Stimulated activated memory B cell treated with anti-CD40 and anti-IgM and Interleukin-4, amounts not matched to agents 10 μg/mL and 1 μg/mL and 100 μg/mL, for 72 hours (primary cell): ENCODE measurements at places on chromosomes 3 and 15.

- ATAC-seq = no peak
These were observed 20.7 kb downstream of the CEP19 start for GRCh38 chr3:196691386-196691785.

DNA sequence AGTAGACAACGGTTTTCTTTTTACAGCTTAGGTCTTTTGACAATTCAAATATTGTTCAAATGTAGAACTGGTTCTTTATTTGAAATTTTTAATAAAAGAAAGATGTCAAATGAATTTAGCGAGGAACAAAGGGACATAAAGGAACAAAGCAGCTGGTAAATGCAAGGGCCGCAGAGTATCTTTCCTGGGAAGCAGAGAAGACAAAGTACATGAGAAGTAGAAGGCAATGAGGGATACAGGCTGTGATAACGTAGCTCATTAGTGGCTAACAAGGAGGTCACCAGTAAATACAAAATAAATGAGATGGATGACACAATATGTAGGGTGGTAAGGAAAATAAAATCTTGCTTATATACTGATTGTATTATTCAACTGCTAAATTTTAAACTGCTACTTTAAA lies 762.8 kb downstream of the VGLL3 start:
- no peak for ATAC-seq

DNA sequence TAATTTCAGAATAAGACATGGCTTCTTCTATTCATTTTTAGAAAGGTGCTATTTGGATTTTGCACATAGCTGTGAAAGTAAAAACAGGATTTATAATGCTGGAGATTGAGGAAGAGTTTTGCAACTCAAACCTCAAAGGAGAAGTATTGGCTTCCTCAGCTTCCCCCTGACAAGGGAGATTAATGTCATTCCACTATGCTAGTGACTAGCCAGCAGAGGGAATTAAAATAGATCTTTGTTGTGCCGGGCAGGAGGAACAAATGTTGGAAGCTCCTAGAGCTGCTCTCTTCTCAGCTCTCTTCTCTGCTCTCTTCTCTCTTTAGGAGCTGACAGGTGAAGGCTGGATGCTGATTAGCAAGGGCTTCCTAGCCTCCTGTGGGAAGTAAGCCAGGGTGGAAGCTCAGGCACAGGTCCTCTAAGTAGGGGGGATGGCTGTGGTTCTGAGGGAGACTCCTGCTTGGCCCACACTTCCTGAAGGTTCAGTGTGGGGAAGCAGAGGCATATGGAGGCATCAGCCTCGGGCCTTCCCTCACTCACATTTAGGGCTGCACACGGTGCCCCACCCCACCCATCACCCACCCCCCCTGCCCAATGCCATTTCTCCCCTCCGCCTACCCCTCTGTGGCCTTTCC lies 29.6 kb downstream of the CX3CR1 start:
- peak; percentile 16 for ATAC-seq

GRCh38 chr3:187624588-187624987 lies 45.6 kb downstream of the SST start:
- no peak for ATAC-seq

DNA sequence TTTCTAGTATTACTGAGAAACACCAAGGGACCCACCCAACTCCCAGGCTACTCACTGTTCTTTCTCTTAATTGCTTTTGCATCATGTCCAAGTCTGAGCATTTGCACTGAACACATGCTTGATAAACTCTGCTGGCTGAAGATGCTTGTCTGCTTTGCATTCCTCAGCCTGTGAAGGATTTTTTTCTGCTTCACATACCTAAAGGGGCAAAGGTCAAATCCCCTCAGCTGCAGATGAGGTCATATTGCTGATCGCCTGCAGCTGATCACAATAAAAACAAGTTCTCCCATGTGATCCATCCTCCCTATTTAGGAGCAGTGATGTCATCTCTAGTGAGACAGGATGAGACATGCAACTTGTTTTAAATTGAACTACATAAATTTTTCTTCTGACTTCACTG lies 84.6 kb upstream of the DCBLD2 start:
- ATAC-seq = no peak

DNA sequence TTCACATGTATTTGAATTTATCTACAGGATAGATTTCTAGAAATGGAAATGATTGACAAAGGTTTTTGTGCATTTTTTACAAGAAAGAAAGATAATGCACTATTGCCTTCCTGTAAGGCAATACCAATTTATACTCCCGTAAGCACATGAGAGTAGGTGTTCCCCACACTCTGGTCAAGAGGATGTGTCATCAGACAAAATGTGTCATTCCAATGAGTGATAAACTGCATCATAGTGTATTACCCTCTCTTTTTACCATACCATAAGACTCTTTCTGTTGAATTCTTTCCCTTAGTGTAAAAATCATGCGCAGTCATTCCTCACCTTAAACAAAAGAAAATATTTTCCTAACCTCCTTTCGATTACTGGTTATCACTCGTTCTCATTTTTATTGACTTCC lies 251.0 kb downstream of the ROBO1 start:
- no peak for ATAC-seq

GRCh38 chr15:49715211-49715610 lies 94.4 kb downstream of the DTWD1 start:
- ATAC-seq = no peak

- no peak for ATAC-seq
These were observed 25.5 kb upstream of the SPTBN5 start for GRCh38 chr15:41919201-41919820.

DNA sequence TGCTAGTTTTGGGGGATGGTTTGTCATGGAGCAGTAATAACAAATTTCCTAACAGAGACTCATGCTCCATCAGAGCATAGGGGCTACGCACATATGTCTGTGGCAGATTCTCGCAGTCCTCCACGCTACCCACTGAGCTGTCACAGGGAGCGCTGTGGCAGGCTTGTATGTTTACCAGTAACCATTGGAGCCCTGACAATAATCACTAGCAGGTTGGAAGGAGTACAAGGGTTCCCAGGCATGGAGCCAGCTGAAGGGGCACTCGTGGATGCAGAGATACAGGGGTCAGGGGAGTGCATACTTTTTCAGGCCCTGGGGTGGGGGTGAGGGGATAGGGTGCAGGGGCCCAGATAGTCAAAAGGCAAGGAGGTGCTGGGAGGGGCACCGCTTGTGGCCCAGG lies 7.9 kb upstream of the GP9 start:
- no peak for ATAC-seq

GRCh38 chr3:25454005-25454927 lies 26.2 kb downstream of the RARB start:
- ATAC-seq = no peak

DNA sequence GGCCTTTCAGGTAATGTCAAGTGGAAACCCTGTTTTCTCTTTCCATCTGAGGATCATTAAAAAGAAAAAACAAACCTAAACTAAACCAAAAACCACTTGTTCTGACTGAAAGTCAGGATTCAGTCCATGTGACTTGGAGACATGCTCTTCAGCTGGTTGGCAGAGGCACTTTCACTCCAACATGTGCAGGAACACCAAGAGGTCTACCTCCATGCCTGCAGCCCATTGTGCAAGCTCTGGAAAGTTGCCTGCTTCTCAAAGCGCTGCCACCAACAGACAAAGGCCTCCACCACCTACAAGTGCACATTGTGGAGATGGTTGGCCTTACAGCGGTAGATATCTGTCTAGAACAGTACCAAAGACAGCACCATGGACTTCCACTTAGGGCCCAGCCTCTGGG lies 161.8 kb downstream of the LEKR1 start:
- peak; percentile 27 for ATAC-seq

GRCh38 chr15:81195339-81195864 lies 1.3 kb upstream of the IL16 start:
- peak; percentile 24 for ATAC-seq

- peak; percentile 24 for ATAC-seq
These were observed at the start of gene CAMKV for GRCh38 chr3:49869525-49870126. Gene CAMKV, minus strand, starts transcription at chr3:49869906. Its CDS starts 7,518 bp downstream, at chr3:49862388.

GRCh38 chr3:46027021-46027705 lies at the start of gene XCR1:
Gene XCR1, minus strand, starts transcription at chr3:46027483. Its CDS starts 5,536 bp downstream, at chr3:46021947.
- ATAC-seq = no peak

DNA sequence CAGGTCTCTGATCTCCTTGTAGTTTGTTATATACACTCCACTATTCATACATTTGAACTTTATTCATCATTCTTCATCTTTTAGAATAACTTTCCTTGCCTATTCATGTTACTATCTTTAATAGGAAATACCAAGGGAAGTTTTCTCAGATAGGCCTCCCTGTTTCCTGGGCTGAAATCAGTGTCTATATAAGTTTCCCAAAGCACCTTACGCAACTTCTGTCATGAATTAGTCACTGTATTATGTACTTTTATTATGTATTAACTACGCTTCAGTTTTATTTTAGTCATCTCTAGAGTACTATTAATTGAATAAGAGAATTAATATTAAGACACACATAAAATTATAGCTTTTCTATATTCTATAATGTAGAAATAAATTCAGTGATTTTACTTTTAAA lies 1481.5 kb downstream of the OTOL1 start:
- no peak for ATAC-seq

DNA sequence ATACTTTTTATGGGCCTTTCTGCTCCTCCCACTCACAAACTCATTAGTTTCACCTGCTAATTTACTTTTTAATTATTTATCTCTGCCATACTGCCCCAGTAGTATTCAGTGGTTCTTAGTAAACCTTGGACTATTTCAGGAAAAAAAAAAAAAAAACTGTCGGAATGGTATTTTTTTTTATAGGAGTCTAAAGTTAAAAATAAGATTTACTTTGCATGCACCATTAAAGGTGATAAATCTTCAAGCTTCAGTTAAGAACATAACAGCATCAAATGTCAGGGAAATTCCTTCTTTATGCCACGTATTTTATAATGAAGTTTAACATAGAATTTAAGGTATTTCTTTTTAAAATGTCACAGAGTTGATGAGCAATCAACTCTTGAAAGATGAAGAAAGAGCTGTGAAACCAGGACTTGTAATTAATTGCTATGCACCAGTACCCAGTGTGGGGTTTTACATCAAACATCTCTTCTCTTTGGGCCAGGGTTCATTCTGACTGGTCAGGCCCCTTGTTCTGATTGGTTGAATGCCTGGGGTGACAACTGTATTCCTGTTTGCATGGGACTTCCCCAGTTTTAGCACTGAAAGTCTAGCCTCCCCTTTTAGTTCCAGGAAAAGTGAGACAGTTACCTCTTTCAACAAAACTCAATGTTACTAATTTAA lies 40.3 kb upstream of the PTPRG start:
- ATAC-seq = peak; percentile 92

GRCh38 chr3:129571605-129572547 lies 28.9 kb downstream of the H1-8 start:
- ATAC-seq = no peak

DNA sequence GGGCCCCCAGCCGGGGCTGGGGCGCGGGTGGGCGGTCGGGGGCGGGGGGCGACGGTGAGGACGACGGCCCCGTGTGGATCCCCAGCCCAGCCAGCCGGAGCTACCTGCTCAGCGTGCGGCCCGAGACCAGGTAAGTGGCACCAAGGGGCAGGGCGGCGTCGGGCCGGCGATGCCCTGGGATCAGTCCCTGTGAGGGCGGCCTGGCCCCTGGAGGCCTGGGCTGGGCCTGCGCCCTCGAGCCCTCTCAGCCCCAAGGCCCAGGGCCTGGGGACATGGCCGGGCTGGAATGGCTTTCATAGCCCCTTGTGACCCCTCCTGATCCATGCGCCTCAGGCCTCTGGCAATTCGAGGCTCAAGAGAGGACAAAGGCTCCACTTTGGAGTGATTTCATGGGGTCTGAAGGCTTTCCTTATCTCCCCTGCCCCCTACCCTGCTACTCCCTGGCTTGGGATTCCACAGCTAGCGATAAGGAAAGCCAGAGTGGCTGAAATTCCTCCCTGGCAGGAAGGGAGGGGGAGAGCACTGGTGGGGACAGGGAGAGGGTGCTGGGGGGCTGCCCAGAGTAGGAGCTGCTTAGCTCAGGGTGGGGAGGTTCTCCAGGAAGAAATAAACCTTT lies 418 bp downstream of the ALPK3 start:
- peak; percentile 28 for ATAC-seq

- no peak for ATAC-seq
These were observed 15.1 kb downstream of the CALML4 start for GRCh38 chr15:68190048-68190447.

GRCh38 chr3:30753766-30754165 lies 140.7 kb downstream of the GADL1 start:
- ATAC-seq = no peak

DNA sequence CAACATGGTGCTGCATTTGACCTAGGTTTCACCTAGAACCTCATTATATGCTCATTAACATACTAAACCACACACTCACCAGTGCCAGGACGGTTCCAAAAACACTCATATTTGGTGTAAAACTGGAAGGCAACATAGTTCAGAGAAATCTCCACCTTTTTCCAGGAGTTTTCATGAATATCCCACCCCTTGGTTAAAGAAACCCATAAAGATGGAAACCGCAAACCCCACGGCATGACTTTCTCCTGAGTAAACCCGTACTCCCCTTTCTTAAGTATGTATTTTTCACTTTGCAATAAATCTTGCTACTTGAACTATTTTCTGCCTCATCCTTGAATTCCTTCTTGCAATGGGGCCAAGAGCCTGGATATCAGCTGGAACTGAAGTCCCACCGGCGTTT lies 379.3 kb downstream of the MAGI1 start:
- no peak for ATAC-seq

- ATAC-seq = no peak
These were observed 16.6 kb downstream of the EAF1 start for GRCh38 chr3:15443826-15444524.

- no peak for ATAC-seq
These were observed 119.5 kb downstream of the USP13 start for GRCh38 chr3:179772297-179772696.

DNA sequence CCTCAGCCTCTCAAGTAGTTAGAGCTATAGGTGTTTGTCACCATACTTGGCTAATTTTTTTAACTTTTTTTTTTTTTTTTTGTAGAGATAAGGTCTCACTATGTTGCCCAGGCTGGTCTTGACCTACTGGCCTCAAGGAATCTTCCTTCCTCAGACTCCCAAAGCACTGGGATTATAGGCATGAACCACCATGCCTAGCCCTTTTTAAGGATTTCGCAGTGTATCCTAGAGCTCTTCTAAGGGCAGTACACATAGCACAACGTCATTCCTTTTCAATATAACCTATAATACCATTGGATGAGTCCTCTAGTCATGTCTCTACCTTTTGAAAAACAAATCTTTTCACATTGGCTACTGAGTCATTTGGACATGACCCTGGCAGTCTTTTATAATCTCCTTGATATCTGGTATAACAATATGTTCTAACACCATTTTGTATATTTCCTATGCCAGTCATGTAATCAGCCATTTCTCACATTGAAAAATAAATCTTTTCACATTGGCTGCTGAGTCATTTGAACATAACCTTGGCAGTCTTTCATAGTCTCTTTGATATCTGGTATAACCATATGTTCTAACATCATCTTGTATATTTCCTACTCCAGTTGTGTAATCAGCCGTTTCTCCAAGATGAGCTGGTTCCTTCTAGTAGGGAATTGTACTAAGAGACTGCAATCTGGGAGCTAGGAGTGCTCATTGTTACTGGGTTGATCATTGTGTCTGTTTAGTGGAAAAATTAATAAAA lies 944.7 kb downstream of the MCTP2 start:
- no peak for ATAC-seq

DNA sequence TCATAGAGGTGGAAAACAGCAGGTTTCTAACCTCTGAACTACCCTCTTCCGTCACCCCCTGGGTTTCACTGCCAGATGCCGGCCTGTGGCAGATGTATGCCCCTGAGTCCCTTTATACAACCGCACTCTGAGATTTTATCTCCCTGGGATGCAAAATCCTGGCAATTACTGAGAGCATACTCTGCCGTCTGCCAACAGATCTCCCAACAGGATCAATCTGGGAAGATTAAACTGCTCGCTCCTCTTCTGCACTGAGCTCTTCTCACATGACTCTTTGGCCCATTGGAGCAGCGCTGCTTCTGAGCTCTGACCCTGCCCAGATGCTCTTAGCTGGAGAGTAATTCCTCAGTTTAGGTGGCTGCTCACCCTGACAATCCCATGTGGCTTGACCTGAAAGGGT lies 133.2 kb downstream of the LIPC start:
- ATAC-seq = no peak
